ENCODE measurements at places on chromosomes 16 and 17.
A peak's percentile ranks its signal among the peaks of the same experiment; 100 is the strongest.

GRCh38 chr16:22183335-22183734 lies 21.0 kb downstream of the SDR42E2 start:
- no peak for DNase-seq

DNA sequence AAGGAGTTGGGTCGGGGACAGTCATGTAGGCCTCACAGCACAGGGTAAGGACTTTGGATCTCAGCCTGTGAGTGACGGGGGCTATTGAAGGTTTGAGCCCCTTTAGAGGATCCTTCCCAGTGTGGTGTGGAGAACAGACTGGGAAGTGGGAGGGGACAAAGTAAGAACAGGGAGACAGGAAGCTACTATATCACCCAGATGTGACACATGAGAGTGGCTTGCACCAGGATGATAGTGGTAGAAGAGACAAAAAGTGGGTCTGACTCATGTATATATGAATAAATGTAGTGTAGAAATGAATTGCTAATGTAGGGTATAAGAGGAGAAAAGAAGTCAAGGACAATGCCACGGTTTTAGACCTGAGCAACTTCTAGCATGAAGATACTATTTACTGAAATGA lies 4.5 kb downstream of the NUP93 start:
- peak; percentile 21 for DNase-seq

DNA sequence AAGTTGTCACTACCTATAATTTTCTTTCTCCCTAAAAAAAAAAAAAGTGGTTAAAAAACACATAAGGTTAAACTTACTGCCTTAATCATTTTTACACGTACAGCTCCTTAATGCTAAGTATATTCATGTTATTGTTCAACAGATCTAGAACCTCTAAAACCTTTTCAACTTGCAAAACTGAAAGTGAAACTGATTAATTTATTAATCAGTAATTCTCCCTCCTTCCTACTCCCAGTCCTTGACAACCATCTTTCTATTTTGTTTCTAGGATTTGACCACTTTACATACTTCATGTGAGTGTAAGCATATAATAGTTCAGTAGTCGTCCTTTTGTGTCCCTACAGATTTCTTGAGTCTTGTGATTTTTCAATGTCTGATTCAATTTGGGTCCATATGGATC lies 251.4 kb upstream of the KIF2B start:
- no peak for DNase-seq

GRCh38 chr17:74822939-74823367 lies 36.7 kb downstream of the GRIN2C start:
- DNase-seq = no peak

- no peak for DNase-seq
These were observed 14.6 kb downstream of the KCTD2 start for GRCh38 chr17:75061618-75062017.

GRCh38 chr17:21061971-21062526 lies 19.2 kb upstream of the USP22 start:
- no peak for DNase-seq

- no peak for DNase-seq
These were observed 22.9 kb upstream of the PRSS54 start for GRCh38 chr16:58317608-58318152.

Data from epithelial cell of esophagus (primary cell).